Stimulated activated CD8-positive, alpha-beta memory T cell treated with anti-CD3 and anti-CD28 coated beads, Interleukin-4, amount 100 ng/mL, for 24 hours (primary cell): ENCODE measurements at places on chromosomes 7 and 10.

DNA sequence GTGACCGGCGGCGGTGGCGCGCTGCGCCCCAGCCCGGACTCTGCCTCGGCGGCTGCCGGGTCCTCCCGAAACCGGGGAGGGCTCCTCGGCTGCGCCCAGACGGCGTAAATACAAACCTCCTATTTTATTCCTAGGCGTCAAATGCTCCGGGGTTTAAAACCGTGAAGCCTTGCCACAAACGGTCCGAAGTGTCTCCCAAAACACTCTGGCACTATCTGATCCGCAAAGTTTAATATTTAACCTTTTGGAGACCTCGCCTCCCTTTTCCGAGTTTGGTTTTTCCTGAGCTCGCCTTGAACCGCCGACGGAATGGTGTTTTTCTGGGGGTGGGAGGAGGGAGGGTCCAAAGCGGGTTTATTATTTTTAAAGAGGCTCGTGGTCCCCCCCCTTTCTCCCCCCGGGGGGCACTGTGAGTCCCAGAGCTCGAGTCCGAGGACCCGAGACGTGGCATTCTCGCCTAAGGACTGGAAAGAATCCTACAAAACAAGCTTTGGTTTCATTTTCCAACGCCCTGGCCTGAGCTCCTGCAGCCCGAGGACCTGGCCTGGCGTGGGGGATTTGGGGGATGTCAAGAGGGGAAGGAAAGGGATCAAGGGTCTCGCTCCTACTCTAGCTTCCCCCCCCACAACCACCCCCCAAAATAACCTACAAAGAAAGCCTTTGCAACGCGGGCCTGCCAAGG is 1.8 kb downstream of the TNRC18 start:
- no peak for DNase-seq

- no peak for DNase-seq
These were observed 114.0 kb upstream of the COBL start for GRCh38 chr7:51430480-51431086.

GRCh38 chr10:33214174-33214573 is 120.3 kb downstream of the NRP1 start:
- DNase-seq = no peak

GRCh38 chr10:75165684-75166622 is 44.6 kb upstream of the VDAC2 start:
- DNase-seq = no peak

GRCh38 chr7:24971333-24972165 is 8.4 kb downstream of the OSBPL3 start:
- no peak for DNase-seq

DNA sequence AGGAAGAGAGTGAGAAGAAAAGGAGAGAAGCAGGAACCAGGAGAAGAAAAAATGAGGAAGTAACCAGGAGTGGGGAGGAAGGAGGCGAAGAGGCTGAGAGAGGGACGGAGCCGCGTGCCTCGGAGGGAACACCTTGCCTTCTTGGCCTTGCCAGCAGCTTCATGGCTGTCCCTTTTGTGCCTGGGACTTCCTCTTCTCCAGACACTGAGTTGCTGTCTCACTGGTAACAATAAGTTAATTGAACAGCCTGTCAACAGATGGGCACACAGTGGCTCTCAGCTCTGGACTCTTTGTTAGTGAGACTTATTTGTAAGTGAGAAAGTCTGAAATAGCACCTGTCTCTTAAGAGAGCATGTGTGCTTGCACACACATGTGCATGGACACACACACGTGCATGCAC is 83.2 kb downstream of the GATA3 start:
- no peak for DNase-seq

DNA sequence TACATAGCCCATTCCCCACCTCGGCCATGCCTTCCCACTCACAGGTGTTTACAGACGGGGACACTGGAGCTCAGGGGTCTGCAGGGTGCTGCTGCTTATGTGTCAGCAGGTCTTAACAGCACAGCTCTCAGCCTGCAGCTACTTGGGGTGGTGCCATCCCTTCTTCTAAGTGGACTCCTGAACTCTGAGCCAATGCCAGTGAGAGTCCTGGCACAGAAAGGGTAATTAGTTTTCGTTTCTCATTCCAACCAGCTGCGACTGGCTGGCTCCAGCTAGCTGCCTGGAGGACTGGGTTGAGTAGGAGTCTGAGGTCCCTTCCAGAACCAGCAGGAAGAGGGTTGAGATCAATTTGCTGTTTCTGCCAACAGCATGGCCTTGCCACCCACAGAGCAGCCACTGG is 88.3 kb upstream of the AGK start:
- no peak for DNase-seq

- peak; percentile 37 for DNase-seq
These were observed 32.0 kb upstream of the PLEKHA1 start for GRCh38 chr10:122342293-122343134.

DNA sequence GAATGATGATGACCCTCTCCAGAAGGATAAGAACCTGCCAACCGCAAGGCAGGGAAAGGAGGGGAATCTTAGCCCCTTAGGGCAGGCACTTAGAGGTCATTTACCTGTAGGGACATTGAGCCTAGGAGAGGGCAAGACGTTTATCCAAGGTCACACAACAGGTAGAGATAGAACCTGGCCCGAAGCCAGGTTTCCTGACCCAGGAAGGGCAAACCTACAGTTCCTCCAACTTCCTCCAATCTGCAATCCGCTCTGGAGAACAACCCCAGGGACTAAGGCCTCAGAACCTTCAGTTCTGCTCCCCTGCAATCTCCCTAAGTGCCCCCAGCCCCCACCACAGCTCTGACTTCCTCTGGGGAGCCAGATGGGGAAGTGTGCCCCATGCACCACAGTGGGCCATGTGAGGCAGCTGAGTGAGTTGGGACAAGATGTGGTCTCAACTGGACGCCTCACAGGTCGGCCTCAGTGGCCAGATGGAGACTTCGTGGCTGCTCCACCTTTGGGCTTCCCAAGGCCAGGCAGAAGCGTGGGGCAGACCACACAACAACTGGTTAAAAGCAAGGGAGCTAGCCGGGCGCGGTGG is 1.4 kb upstream of the PSAP start:
- no peak for DNase-seq

DNA sequence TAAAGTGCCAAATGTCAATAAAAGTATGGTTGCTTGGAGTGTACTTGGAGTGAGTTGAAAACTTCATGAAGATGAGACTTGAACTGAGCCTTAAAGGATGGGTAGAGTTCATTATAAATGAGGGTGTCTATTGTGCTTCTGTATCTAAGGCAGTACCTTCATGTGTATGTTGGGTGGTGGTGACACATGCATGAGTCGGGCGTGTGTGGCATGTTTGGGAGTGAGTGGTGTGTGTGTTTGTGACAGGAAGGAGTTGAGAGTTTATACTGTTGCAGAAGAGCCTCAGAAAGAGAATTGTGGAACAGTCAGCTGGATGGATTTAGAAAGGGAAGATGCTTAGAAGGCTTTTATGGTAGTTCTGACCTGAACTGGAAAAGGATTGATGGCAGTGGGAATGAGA is 6.0 kb upstream of the ZRANB1 start:
- DNase-seq = no peak

DNA sequence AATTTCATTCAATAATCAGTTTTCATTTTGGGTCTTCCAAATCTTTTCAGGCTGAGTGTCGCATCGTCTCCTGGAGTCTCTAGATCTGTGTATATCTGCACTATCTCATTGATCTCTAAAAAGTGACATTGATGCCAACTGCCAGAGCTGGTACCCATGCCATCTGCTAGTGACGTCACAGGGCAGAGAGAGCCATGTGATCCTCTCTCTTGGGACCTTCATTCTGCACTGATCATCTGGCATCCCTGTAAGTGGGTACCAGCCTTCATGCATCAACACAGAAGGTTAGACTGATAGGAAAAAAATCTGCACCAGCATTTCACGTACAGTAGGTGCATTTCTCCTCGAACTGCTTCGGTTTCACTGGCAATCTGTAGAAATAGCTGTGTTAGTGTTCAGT is at the start of gene NEUROD6:
TSS of gene NEUROD6 (minus strand) at position 124 of the 400 bp plus-strand sequence. CDS start 1,458 bp downstream, outside the sequence.
- no peak for DNase-seq

GRCh38 chr7:23687011-23687410 is 7.0 kb downstream of the FAM221A start:
- no peak for DNase-seq

DNA sequence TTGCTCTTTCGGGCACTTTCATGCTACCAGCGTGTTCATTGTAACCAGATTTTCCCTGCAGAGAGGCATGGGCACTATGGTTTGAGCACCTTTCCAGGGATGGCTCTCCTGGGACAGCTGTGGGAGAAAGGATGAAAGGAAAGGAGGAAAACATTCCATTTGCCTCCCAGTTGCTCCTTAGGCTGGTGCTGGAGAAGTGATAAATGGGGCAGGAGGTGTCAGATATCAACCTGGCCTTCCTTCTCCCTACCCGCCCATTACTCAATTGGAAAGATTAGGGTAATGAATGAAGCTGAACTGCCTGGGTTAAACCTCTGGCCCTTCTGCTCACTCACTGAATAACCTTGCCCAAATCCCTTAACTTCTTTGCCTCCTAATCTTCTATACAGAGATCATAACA is 228.4 kb downstream of the PLXNA4 start:
- no peak for DNase-seq

GRCh38 chr10:62727934-62728333 is 76.6 kb upstream of the ADO start:
- DNase-seq = no peak
